ENCODE measurements at places on chromosomes 2 and 18.

DNA sequence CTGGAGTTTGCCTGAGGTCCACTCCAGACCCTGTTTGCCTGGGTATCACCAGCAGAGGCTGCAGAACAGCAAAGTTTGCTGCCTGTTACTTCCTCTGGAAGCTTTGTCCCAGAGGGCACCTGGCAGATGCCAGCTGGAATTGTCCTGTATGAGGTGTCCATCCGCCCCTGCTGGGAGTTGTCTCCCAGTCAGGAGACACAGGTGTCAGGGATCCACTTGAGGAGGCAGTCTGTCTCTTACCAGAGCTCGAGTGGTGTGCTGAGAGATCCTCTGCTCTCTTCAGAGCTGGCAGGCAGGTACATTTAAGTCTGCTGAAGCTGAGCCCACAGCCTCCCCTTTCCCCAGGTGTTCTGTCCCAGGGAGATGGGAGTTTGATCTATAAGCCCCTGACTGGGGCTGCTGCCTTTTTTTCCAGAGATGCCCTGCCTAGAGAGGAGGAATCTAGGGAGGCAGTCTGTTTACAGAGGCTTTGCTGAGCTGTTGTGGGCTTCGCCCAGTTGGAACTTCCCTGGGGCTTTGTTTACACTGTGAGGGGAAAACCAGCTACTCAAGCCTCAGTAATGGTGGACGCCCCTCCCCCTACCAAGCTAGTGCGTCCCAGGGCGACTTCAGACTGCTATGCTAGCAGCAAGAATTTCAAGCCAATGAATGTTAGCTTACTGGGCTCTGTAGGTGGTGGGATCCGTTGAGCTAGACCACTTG, 34.7 kb downstream of the TFPI start:
- no peak for DNase-seq

DNA sequence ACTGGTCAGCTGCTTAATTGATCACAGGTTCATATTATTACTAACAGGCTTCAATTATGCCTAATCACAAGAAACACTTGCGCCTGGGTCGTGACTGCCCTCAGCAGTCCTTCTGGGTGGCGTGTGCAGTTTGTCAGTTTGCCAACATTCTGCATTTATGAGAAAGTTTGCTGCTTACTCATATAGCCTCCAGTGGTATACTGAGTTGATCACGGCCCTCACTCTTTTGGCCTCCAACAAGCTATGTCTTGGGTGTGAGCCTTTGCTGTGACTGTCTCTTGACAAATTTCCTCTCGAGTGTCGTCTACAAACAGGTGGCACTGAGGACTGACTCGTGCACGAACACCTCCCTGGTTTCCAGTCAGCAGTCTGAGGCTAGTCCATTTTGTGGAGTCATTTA, 27.3 kb downstream of the DCDC2C start:
- DNase-seq: peak; percentile 34

DNA sequence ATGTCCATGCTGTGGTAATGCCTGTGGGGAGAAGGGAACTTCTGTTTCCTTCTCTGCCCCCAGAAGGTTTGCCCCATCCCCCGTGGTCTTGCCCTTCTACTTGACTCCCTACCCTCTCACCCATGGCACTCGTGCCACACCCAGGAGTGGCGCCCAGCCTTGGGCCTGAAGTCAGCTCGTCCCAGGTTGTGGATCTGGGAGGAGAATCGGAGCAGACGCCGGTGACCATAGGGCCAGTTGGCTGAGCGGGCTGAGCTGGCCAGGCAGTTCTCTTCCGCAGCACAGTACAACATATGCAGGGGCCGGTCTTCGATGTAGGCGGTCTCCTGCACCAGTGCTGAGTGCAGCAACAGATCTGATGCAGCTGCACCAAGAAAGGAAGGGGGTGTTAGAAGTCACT, 4.7 kb downstream of the HTRA2 start:
- DNase-seq: no peak

- no peak for DNase-seq
Measured at GRCh38 chr18:69528435-69528834, 127.7 kb downstream of the DOK6 start.

GRCh38 chr2:144477957-144478311, 42.0 kb downstream of the ZEB2 start:
- no peak for DNase-seq

- no peak for DNase-seq
Measured at GRCh38 chr2:222039821-222040220, 259.0 kb downstream of the PAX3 start.

Data from epithelial cell of prostate (primary cell).